ENCODE measurements at places on chromosomes 3 and 15.
A peak's percentile ranks its signal among the peaks of the same experiment; 100 is the strongest.

- no peak for DNase-seq
Measured at GRCh38 chr3:183254487-183255347, 1.7 kb downstream of the B3GNT5 start.

DNA sequence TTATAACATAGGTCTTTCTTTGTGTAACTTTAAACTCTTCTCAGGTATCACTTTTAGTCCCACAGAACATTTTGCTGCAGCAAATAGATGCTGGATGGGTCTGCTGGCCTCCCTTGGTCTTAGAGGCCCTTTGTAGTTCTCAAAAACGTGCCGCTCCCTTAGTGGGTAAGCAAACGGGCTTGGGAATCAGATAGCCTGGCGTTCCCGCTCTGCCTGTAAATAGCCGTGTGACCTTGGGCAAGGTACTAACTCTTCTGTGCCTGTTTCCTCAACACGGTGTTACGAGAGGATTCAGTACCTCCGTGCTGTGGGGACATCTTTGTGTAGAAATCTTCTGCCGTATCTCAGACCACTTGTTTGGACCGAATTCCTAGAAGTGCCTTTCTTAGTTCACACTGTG, 64.4 kb downstream of the DNAJB8 start:
- DNase-seq, result no peak

DNA sequence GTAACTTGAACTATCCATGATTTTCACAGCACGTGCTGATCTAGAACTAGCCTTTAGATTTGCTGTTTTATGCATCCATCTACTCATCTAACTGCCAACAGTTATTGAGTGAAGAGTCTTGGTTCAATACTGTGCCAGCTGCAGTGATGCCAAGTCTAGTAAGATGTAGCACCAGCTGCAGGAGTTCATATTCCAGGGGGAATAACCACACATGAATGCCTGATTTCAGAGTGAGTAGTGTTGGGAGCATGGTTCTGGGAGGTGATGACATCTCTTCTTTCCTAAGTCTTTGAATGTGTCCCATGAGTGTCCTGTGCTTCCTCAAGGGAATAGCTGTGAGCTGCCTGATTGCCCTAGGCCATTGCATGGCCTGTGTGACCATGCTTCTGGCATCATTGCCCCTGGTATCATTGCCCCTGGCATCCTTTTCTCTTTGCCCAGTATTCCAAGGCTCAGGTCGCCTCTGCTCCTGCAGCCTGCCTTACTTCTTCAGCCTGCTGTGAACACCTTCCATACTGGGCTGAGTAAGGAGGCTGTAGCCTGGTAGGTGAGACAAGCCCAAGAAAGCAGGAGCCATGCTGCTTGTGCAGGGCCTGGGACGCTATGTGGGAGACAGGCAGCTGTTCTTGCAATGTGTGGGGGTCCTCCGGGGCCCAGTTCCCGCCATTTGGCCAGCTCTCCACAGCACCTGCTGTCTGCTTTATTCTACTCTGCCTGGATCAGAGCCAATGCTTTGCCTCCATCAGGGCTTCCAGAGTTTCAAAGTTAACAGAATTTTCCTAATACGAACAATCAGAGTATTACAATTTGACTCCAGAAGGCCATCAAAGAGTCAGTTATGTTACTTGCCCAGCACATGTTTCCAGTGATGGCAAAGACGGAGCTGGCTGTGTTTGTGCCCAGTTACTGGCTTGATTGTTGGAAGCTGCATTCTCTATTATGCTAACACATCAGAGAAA, 73.2 kb downstream of the CLSTN2 start:
- no peak for DNase-seq

DNA sequence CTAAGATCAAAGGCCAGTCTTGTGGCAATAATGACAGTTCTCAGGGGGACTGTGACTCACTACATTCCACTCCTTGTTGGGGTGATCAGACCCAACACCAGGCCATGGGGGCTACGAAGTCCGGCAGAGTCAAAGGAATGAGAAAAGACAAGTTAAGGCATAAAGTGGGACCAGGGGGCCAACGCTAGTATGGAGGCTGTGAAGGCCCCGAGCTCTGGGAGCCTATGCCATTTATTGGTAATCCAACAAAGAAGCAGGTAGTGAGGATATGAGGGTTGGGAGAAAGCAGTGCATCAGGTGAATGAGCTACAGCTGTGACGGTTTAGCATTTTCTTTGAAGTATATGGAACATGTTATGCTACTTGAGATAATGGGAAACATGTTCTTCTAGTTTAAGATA, 104.4 kb upstream of the C2CD4B start:
- no peak for DNase-seq

DNA sequence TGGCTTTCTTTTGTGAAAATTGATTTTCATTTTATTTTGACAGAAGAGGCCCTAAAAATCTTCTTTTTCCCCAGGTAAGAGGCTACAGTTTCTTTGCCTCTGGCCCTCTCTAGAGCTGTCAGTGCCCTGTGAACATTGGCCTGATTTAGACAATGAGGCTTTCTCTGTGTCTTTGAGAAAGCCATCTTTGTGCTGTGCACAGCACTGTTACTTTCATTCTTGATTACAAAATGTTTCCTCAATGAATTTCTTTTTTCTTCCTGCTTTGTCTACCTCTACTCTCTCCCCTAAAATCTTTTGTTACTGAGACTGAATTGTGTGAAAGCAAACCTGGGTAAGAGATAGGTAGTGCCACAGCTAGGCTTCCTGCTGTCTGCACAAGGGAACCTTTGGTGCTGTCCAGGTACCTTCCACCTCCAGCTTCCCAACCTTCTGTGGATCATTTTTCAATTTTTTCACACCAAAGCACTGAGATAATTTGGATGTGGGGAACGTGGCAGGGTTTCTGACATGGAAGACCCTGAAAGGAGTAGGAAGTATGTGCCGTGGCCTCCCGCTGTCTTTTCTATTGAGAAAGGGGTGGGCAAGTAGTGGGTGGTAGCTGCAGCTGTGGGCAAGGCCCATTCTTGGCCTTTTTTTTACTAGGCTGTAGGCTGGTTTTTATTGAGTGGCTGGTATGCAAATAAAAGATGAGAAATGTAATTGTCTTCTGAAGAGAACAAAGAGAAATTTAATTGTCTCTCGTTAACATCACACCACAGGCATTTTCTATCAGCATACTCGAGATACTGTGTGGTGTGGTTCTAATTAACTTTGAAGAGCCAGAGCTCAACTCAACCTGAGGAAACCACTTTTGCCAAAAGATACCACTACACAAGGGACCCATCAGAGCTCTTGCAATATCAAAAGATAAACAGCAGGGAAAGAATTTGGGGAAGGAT, 21.0 kb downstream of the RAB8B start:
- no peak for DNase-seq

DNA sequence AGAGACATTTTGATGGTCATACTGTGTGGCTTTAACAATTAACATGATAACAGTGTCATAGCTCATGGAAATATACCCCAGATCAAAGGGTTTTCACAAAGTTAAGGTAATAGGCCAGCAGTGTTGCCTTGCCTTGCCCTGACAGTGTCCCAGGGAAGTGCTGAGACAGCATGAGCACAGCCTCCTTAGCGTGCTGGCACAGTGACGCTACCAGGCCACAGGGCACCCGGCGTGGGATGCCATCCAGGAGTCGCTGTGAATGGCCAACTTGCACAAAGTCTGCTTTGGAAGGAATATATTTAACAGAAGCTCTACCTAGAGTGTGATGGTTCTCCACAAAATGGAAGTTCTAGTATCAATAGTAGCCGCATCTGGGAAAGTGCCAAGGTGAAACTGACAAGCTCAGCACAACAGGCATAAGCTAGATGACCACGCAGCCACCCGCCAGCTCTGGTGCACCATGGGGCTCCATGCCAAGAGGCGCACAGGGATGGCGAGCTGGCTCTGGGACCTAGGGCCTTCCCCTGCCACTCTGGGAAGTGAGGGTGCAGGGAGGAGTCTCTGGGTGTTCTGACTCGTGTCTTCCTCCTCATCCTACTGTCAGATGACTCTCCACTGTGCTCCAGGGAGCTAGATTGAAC, 86.2 kb downstream of the GABRB3 start:
- DNase-seq, result no peak

DNA sequence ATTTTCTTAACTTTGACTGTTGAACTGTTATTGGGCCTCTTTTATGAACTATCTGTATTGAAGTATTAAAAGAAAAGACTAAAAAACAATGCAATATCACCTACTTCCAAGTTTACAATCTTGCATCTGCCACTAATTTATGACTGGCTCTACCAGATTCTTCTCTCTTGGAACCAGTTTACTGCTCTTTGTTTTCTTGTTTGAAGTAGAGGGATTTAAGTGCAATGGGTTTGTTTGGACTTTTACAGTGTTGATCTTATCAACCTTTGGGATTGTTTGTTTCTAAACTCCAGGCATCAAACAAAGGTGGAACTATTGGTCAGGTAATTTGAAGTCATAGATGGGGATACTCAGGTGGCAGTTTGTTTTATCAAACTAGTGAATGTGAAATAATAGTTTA, 43.0 kb upstream of the MEIS2 start:
- DNase-seq, result no peak

- no peak for DNase-seq
Measured at GRCh38 chr3:31903686-31904431, 77.2 kb downstream of the OSBPL10 start.

- DNase-seq, result peak; percentile 92
Measured at GRCh38 chr15:90934949-90935751, at the start of gene UNC45A. Gene UNC45A (plus strand): TSS chr15:90935285. CDS start chr15:90935325, 40 bp downstream.

DNA sequence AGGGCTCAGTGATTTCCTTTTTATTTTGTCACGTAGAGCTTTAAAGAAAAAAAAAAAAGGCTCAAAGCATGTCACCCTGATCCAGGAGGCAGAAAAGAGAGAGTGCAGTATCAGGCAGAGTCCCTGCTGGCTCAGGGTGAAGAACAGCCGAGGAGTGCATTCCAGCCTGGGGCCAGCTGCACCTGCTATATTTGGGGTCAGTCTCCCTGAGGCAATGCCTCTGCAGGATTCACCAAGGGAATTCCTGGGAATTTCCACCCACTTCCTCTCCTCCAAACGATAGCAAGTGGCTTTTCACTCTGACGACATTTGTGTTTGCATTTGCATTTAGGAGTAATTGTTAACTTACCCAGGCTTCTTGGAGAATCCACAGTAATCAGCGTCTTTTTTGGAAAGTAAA, 202.9 kb upstream of the CTNNB1 start:
- no peak for DNase-seq

DNA sequence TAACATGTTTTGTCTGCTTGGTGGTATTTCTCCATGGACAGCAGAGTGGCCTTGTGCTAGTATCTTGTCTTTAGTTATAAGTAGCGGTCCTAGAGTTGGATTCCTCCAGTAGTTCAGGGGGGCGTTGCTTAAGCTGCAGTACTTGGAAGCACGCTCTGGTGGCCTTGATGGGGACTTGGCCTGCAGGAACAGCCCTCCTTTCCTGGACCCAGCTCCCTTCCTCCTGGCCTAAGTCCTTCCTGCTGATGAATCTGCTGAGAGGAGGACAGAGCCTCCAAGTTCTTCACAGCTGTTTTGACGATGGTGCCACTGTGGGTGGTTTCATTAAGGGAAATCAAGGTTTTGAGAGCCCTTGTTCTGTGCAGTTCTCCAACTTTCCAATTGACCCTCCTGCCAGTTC, 38.6 kb upstream of the SEC22A start:
- no peak for DNase-seq

- no peak for DNase-seq
Measured at GRCh38 chr3:53808496-53808895, 37.7 kb downstream of the CHDH start.

DNA sequence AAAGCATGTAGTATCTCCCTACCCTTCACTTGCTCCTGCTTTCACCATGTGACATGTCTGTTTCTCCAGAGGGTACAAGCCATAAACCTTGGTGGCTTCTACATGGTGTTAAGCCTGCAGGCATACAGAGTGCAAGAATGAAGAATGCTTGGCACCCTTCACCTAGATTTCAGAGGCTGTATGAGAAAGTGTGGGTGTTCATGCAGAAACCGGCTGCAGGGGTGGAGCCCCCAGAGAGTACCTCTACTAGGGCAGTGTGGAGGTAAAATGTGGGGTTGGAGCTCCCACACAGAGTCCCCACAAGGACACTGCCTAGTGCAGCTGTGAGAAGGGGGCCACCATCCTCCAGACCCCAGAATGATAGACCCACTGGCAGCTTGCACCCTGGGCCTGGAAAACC, 32.2 kb downstream of the SLC15A2 start:
- no peak for DNase-seq

- DNase-seq, result no peak
Measured at GRCh38 chr15:72890043-72890442, 106.5 kb upstream of the ADPGK start.

GRCh38 chr3:130601442-130601971, 84.5 kb downstream of the COL6A6 start:
- peak; percentile 11 for DNase-seq

DNA sequence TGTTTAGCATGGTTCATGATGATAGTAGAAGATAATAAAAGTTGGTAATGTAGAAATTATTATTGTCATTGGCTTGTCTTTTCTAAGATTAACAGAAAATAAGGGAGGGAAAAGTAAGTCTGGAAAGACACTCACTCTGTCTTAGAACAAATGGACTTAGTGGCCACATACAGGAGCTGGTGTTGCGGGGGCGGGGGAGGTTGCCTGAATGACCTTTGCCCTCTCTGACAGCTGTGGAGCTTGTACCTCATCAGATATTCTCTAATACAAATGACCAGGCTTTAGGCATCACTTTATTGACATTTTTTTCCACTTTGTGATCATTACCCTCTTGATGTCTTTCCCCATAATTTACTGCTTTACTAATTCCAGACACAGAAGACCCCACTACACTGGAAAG, 5.9 kb downstream of the TAGLN3 start:
- no peak for DNase-seq

DNA sequence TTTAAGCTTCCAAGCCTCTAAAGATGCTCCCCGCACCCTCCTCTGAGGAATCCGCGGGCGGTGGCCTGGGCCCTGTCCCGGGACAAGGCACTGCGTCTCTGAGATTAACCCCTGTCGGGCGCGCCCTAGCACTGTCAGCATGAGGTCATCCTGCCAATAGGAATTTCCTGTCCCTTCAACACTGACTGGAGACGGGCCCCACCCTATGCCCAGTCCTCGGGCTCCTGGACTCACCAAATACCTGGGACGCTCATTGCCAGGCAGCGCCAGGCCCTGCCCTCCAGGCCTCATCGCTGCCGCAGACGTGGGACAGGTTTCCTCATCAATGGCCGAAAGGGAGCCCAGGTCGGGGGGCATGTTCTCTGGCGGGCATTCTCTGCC, 67.6 kb upstream of the SH3GL3 start:
- DNase-seq, result peak; percentile 89

DNA sequence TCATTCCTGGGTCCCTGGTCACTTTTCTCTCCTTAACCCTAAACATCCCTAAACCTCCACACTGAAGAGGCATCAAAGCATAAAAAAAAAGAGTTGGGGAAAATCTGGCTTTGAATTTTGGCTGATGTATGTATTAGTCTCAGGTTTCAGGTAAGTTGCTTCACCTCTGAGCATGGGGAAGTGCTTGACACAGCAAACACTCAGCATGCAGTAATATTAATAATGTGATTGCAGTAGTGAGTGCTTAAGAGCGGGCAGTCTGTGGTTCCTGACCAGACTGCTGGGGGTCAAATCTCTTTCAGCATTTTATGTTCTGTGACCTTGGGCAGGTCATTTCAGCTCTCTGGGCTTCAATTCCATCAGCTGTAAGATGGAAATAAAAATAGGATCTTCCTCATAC, 467.9 kb downstream of the SOX2 start:
- no peak for DNase-seq
